ENCODE measurements at places on chromosomes 13 and 19.

DNA sequence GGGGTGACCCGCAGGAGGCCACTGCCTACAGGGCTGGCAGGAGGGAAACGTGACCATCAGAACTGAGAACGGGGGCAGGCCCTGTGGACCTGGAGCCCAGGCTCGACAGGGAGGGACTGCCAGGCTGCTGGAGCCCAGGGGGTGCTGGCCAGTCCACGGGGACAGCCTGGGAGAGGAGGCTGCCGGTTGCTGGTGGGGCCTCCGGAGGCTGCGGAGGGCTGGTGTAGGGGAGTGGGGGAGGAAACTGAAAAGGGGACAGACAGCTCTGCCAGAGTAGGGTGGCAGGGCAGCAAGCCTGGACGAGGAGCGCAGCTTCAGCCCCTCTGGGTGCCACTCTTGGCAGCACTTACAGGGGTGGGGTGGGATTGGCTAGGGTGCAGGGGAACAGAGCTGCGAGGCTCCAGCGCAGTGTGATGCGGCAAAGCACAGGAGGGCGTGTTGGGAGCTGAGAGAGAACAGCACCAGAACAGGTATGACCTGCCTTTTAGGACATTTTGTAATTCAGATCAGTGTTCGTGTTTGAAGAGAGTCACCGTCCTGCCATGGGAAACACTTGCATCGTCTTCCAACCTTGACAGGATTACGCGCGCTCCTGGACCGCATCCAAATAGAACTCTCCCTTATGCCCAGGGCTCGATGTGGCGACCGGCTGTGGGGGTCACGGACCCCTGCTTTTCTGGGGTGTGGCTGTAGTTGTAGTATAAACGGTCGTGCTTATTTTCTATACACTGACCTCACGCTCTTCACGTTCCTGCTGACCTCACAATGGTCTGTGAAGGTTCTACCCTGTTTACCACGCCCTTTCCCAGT, 19.9 kb upstream of the ARHGEF7 start:
- no peak for DNase-seq

GRCh38 chr19:38464421-38465082, 31.1 kb downstream of the RYR1 start:
- DNase-seq, result no peak

DNA sequence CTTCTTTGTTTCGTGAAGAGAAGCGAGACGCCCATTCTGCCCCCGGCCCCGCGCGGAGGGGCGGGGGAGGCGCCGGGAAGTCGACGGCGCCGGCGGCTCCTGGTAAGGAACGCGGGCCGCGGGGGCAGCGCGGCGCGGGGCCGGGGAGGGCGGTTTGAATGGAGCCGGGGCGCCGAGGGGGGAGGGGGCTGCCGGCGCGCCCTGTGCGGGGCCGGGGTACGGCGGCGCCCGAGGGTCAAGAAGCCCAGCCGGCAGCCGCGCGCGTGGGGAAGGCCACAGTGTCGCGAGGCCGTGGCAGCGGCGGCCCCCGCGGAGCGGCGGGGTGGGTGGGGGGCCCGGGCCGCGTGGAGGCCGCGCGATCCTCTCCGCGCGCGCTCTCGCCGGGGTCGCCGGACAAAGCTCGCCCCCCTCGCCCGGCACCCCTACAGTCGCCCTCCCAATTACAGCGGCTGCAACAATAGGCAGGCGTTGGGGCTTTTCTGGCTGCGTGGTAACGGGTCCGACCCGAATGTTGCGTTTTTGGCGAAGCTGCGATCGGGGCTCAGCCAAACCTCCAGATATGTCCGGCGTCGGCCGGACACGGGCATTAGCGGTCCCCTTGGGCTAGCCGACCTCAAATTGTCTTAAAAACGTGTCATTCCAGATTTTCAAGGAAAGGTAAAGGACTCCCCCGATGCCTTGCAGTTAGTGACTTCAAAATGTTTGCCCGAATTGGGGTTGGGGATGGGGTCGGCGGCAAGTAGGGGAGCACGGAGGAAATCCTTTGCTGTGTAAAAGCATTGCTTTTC, 437 bp downstream of the SMARCA4 start:
- peak; percentile 19 for DNase-seq

DNA sequence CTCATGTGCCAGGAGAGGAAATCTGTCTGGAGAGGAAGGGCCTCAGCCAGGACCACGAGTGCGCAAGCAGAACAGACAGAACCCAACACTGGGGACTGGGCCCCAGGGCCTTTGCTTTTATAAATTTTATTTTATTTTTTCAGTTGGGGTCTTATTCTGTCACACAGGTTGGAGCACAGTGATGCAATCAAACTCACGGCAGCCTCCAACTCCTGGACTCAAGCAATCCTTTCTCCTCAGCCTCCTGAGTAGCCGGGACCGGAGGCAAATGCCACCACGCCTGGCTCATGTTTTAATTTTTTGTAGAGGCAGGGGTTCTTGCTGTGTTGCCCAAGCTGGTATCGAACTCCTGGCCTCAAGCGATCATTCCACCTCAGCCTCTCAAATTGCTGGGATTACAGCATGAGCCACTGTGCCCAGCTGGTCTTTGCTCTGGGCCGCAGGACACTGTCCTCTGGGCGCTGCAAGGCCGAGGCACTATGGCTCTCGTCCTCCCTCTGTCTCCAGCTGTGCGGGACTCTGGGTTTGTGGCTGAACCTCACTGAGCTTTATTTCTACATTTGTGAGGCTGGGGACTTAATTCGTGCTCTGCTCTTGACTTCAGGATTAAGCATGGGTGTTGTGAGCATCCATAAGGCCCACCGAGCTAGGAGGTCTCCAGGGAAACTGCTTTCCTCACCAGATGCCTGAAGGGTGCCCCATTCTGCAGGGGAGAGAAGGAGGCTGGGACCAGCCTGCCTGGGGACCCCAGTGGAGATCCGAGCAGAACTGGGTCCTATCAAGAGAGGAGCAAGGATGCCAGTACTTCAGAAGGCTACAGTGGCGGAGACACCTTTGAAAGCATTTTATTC, 144.2 kb upstream of the VSTM2B start:
- DNase-seq, result no peak

GRCh38 chr19:18164072-18164471, 9.5 kb upstream of the IFI30 start:
- no peak for DNase-seq

GRCh38 chr13:30134578-30134977, 172.8 kb downstream of the KATNAL1 start:
- DNase-seq, result no peak

- no peak for DNase-seq
Observed at GRCh38 chr19:7318176-7318575, 24.0 kb upstream of the INSR start.

DNA sequence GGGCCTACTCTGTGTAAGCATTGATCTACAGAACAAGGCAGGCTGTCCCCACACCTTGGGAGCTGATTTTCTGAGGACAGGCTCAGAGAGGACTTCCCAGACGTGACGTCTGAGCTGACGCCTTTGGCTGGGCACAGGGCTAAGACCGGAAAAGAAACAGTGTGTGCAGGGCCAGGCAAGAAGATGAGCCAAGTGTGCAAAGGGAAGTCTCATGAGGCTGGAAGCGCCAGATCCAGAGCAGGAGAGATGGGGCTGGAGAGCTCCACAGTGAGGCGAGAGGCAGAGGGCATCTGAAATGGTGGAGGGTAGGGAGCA, 12.7 kb downstream of the IGLON5 start:
- no peak for DNase-seq

- DNase-seq, result no peak
Observed at GRCh38 chr13:71861769-71862458, 5.1 kb downstream of the DACH1 start.

- DNase-seq, result peak; percentile 86
Observed at GRCh38 chr19:1252821-1253513, 4.6 kb downstream of the MIDN start.

- DNase-seq, result no peak
Observed at GRCh38 chr13:81577601-81578195, 1236.8 kb upstream of the SPRY2 start.

GRCh38 chr13:100581504-100581903, 7.1 kb downstream of the GGACT start:
- no peak for DNase-seq

DNA sequence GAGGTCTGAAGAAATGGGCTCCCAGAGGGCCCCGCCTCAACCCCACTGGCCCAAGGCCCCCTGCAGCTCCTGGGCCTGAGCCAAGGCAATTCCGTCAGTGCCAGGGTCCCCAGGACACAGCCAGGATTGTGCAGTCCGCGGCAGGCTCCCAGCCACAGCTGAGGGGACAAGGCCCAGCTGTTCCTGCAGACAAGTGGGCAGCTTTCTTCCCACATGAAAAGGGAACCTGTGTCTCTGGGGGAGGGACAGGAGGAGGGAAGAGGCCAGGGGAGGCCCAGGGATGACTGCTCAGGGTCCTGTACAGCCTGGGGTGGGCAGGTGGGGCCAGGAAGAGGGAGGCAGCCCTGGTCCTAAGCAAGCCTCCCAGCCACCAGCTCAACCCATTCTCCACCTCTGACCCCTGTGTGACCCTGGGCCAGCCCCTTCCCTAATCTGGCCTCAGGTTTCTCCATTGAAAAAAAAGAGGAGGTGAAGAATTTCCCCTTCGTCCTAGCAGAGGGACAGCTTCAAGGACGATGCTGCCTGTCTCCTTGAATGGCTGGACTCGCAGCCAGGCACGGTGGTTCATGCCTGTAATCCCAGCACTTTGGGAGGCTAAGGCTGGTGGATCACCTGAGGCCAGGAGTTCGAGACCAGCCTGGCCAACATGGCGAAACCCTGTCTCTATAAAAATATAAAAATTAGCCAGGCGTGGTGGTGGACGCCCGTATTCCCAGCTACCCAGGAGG, 20.5 kb upstream of the VSTM2B start:
- DNase-seq, result no peak

DNA sequence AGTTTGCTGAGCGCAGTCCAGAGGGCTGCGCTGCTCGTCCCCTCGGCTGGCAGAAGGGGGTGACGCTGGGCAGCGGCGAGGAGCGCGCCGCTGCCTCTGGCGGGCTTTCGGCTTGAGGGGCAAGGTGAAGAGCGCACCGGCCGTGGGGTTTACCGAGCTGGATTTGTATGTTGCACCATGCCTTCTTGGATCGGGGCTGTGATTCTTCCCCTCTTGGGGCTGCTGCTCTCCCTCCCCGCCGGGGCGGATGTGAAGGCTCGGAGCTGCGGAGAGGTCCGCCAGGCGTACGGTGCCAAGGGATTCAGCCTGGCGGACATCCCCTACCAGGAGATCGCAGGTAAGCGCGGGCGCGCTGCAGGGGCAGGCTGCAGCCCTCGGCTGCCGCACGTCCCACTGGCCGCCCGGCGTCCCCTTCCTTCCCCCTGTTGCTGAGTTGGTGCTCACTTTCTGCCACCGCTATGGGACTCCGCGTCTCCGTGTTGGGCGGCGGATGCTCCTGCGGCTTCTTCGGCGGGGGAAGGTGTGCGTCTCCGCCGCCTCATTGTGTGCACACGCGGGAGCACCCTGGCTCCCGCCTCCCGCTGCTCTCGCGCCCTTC, 772 bp downstream of the GPC6 start:
- no peak for DNase-seq

DNA sequence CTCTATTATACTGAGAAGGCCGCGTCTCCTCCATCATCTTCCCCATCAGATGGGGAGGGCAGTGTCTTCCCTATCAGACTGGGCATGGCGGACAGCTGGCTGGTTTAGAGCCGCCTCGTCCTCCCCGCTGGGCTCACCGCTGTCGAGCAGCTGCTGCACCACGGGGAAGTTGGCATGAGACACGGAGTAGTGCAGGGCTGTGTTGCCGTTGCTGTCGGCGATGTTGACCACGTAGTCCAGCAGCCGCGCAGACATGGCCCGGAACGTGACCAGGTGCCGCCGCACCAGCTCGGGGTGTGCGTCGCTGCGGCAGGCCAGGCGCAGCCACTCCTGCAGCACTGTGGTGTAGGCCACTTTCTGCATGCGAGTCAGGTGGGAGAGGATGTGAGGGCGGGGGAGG, 18.8 kb upstream of the SPC24 start:
- DNase-seq, result no peak

DNA sequence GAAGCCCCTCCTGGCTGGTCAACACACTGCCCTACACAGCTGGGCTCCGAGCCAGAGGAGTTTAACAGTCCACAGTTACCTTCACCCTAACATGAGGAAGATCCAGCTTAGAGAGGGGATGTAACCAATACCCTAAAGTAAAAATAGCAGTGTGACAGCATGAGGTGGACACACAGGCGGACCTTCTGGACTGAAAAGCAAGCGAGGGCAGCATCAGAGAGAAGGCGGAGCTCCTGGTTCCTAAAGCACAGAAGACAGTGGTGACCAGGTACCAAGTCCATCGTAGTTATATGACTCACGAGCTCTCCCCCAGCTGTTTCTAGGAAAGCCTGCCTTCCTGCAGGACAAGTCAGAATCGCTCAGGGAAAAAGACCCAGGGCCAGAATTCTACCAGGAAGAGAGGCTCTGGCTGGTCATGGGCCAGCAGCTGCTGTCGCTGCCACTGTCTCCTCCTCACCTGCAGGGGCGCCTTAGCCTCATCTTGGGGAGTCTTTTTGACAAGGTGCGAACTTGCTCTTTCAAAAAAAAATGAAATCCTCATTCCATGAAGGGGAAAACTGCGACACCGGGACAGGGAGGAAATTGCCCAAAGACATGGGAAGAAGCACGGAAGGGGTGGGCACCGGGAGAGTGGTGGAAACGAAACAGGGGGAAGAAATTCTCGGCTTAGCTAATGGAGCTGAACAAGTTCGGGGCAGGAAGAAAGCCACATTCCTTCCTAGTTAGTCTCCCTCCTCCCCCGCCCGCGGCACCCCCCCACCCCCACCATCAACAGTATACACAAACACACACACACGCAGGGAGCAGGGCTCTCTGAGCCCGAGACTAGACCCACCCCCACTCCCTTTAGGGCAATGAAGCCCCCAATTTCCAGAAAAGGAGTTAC, 1.7 kb downstream of the ELL start:
- no peak for DNase-seq

GRCh38 chr13:112074139-112074865, 7.4 kb downstream of the SOX1 start:
- DNase-seq, result no peak

DNA sequence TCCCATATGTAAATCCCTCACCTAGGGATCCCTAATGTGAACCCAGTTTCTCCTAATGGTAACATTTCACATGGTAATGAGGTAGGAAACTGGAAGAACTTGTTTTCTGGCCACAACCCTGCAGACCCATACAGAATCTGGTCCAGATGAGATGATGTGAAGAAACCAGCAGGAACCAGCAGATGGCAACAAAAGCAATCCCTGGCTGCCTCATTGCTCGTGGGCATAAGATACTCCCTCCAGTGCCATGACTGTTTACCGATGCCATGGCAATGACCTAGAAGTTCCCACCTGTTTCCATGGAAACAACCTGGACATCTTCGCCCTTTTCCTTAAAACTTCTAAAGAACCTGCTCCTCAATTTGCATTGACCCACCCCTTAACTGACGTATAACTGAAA, 1.4 kb upstream of the CD209 start:
- DNase-seq, result no peak

GRCh38 chr13:66745307-66745706, 484.8 kb downstream of the PCDH9 start:
- DNase-seq, result no peak

- no peak for DNase-seq
Observed at GRCh38 chr19:49210901-49211451, 53.4 kb downstream of the TRPM4 start.

GRCh38 chr13:24922387-24922744, 158.4 kb downstream of the RNF17 start:
- DNase-seq, result no peak

GRCh38 chr13:34808649-34809048, 133.4 kb upstream of the NBEA start:
- no peak for DNase-seq

- DNase-seq, result no peak
Observed at GRCh38 chr19:33416307-33417215, 43.1 kb downstream of the CEBPG start.
